Left renal pelvis (tissue), 4 donors: ENCODE measurements at places on chromosomes 3 and 15.

DNA sequence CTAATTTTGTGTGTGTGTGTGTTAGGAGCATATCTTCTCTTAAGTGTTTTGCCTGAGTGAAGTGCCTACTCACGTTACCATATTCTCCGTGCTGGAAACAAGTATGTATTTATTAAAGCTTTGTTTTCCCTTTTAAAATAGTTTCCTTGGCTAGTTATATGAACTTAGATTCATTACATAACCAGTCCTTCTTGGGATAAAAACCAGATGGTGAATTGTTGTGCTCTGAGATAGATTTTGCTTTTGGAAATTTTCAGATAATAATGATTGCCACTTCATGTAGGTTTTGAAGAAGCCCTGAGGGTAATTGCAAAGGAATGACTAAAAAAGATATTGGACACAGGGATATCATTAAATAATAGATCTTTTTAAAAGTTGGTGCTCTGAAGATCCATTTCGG is 390.2 kb upstream of the SGO1 start:
- DNase-seq = no peak

DNA sequence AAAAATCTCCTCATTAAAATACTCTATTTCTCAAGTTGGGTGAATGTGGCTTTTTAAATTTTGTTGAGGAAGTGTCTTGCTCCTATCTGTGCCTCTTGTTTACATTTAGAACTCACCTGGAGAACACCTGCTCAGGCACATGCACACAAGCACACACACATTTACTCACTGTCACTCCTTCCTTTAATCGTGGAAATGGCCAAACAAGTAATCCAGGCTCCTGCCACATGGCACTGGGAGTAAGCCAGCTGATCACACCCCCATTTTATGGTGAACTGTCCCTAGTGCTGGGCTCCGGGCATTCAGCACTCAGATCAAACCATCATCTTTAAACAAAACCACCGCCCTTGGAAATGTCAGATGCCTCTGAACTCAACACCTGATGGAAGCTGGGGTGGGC is 204.7 kb upstream of the BHLHE40 start:
- DNase-seq = no peak

DNA sequence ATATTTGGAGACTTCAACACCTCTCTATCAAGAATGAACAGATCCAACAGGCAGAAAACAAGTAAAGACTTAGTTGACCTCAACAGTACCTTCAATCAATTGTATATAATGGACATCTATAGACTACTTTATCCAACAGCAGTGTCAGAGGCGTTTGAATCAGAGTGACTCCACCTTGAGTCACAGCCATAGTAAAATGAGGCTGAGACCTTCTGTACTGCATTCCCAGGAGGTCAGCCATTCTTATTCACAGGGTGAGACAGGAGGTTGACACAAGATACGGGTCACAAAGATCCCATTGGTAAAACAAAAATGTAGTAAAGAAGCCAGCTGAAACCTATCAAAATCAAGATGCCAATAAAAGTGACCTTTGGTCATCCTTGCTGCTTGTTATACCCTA is 299.8 kb downstream of the CNTN3 start:
- DNase-seq = no peak

- DNase-seq = no peak
Observed at GRCh38 chr3:107938143-107938542, 152.7 kb downstream of the CD47 start.

GRCh38 chr3:45790596-45790995 is 5.7 kb downstream of the SLC6A20 start:
- no peak for DNase-seq

DNA sequence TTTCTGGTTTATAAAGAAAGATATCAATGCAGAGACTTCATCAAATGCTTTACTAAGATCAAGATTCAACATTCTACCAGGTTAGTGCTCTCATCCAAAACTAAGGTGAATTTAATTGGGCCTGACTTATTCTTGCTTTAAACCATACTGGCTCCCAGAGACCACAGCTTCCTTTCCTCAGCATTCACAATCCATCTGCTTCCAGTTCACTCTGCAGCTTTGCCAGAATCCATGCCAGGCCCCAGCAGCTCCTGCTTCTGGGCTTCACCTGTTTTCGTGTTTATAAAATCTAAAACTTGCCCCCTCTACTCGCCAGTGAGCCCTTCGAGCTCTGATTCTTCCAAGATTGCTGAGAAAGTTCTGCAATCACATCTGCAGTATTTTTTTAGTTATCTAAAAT is 2.3 kb downstream of the CPB1 start:
- no peak for DNase-seq

GRCh38 chr3:194661946-194662345 is 10.0 kb downstream of the LSG1 start:
- DNase-seq = no peak

DNA sequence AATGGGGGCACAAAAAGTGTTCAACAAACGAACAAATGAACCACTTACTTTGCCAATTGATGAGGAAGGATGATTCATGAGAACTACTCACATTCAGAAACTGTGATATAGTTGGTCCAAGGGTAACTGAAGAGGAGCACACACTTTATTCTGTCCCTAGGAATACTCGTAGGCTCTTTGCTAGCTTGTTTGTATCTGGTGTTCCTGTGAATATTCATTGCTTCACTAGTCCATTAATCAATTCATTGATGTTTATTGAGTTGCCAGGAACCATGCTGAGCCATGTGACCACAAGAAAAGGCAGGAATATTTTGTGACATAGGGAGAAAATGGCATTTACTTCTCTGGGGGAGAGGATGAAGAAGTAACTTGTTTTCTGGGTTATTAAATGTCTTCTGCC is 338.3 kb downstream of the IL20RB start:
- no peak for DNase-seq

DNA sequence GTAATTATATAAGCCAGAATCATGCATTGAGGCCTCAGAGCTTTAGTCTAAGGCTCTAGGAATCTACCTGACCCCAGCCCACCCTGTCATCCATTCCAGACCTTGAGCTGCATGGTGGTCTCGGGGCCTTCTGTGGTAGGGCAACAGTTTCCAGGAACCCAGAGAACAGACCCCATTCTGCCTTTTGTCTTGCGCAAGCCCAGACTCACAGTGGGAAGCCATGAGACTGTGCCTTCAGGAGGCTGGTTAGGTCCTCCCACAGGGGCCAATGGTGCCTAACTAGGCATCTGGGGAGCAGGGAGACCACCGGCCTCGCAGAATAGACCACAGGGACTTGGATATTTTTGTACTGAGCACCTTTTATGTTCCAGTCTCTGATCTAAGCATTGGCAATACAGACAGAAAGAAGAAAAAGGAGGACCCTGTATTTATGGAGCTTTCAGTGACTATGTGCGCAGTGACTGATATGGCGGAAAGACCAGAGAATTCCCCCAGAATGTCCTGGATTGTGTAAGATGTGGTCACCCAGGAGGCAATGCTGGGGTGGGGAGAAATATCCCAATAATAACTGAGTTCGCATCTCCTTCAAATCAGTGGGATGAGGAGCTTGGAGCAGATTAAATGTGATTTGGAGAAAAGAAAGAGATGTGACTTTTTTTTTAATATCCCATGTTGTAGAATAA is 40.1 kb downstream of the MCF2L2 start:
- DNase-seq = no peak

DNA sequence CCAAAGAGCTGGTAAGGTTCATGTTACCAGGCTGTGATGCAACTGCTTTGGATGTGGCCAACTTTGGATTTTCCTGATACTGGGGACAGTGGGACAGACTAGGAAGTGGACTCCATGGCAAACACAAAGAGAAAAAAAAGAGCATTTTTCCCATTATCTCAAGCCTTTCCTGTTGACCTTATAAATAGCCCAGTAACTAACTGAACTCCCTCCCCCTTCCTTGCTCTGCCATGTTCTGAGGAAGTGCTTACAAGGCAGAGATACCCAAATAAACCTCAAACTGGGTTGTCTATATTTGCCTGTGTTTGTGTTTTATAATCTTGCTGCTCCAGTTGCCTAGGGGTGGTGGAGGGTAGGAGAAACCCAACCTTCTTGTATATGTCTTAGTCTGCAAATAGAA is 27.3 kb upstream of the SLC9A9 start:
- DNase-seq = no peak

GRCh38 chr15:76529911-76530310 is 193.3 kb downstream of the ISL2 start:
- no peak for DNase-seq

- DNase-seq = no peak
Observed at GRCh38 chr3:33799202-33799551, 747 bp downstream of the PDCD6IP start.

- DNase-seq = no peak
Observed at GRCh38 chr3:152061296-152061695, 187.9 kb downstream of the SUCNR1 start.

DNA sequence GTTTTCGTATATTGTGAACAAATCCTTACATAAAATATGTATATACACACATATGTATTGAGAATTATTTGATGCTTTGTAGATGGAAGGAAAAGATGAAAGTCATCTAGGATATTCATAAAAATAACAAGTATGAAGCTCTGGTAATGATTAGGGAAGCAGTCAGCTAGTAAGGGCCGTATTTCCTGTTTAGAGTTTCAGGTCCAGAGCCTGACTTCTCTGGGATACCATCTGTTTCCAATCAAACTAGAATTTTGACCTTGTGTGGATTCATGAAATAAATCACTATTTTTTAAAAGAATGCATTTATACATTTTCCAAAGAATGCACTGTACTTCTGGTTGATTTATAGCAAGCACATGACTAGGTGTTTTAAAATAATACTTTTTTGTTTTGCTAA is 156.1 kb upstream of the CGNL1 start:
- DNase-seq = no peak

DNA sequence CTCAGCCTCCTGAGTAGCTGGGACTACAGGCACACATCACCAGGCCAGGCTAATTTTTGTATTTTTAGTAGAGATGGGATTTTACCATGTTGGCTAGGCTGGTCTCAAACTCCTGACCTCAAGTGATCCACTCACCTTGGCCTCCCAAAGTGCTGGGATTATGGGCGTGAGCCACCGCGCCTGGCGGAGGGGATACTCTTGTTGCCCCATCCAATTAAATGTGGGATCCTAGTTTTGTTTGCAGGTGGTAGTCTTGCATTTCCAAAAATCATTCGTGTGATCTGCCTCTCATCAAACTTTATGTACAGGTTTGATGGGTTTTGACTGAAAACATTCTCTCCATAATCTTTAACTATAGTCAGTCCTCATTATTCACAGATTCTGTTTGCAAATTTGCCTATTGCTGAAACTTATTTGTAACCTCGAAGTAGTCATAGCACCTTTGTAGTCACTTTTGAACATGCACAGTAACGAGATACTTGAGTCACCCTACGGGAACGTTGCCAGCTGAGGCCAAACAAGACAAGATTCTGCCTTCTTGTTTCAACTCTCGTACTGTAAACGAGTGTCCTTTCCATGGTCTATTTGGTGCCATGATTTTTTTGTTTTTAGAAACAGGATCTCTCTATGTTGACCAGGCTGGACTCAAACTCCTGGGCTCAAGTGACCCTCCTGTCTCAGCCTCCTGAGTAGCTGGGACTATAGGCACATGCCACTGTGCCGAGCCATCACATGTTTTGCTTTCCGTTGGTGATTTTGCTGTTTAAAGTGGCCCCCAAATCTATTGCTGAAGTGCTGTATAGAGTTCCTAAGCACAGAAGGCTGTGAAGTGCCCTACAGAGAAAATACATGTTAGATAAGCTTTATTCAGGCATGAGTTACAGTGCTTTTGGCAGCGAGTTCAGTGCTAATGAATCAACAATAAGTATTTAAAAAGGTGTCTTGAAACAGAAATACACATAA is 8.1 kb upstream of the MAPK6 start:
- DNase-seq = no peak

DNA sequence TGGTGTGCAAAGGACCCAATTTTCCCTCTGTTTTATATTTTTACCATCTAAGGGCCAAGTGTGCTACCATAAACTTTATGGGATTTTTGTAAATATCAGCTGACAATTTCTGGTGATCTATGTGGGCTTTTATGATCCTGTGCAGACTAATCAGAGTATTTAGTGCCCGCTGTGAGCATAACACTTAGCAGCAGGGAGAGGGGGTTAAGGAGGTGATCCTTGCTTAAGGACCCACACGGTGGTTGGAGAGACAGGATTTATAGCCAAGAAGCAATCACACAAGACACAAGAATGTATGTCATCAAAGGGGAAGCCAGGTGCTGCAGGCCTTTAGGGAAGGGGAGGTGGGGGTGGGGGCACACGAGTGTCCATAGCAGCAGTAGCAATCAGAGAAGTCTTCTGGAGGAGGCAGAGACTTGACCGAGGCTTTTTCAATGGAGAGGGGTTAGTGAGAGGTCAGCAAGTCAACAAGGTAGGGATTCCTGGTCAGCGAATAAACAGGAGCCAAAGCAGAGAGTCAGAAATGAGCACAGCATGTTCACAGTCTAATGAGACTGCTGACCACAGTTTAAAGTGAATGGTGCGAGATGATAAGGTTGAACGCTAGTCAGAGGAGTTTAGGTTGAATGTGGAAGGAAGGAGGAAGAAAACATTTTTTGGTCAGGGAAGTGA is 4.5 kb upstream of the CACNA1D start:
- DNase-seq = no peak

DNA sequence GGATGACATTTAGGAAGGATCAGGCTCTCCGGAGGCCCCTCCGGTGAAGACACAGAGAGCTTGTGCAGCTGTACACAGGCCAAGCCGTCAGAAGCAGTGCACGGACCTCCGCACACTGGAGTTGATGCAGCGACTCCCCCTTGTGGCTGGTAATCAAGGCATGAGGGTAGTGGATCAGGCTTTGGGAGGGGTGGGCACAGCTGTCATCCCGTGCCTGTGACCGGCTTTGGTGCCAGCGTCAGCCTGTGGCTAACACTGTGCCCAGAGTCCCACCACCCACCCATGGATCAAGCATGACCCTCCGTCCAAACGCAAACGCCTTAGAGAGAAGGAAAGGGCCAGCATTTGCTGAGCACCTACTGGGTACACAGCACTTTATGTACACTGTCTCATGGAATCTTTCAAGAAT is 8.2 kb upstream of the GRIP2 start:
- DNase-seq = no peak
